ENCODE measurements at places on chromosomes 3 and 15. TPM values are rescaled to one million over a fixed set of nuclear protein-coding genes. Genes with fewer than 3 reads are reported as not detected.

The ITIH3 gene
- total RNA-seq: 0.35 TPM

GRCh38 chr3:66962664-66963063, 35.4 kb upstream of the KBTBD8 start:
- DNase-seq: no peak

DNA sequence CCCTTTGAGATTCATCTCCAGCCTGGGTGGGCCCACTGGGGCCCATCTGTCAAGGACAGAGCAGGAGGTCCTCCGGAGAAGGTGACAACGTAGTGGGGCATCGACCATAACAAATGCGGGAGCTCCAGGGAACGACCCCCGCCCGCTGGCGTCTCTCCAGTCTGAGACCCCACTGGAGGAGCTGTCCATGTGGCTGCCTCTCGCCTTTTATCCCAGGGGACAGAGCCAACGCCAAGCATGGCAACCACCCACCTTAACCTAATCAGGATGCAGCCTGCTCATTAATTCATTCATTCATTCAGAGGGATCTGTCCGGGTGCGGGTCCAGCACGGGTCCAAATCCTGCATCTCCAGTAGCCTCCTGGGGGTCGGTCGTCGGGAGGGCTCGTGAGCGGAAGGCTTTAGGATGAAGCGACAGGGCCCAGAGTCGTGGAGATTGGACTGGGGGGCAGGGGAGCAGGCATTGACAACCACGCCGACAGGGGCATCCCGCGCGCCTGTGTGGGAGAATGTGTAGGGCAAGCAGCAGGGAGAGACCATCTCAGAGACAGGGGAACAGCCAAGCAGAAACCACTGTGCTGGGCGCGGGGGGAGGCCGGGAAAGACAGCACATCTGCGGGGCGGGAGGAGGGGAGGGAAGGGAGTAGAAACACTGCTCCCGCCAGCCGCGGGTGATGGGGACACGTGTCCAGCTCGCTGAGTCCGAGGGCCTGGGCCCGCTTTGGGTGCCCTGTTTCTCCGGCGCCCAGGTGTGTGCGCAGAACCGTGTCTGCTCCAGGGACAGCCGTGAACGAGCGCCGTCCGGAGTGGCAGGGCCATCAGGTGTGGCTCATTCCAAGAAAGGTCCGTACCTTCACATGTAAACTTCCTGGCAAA, 1.9 kb downstream of the PIGZ start:
- no peak for DNase-seq

DNA sequence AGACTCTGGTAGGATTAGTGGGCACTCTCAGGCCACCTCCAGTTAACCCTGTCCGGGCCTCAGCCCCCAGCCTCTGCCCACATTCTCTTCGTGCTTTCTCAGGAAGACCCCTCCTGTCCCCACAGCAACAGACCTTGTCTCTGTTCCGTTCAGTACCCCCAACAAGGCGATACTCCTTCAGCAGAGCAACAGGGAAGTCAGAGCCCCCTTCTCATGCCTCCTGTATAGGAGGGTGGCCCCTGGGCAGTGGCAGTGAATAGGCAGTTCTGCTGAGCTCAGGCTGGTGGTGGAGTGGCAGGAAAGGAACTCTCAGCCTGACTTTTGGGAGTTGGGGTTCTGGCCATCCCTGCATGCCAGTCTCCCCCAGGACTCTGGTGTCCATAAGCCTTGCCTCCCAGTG, 513 bp downstream of the SEMA3B start:
- DNase-seq: no peak

- DNase-seq: no peak
Measured at GRCh38 chr3:170290194-170290593, 67.3 kb upstream of the SKIL start.

The ACTC1 gene
- 12,822 TPM for total RNA-seq

DNA sequence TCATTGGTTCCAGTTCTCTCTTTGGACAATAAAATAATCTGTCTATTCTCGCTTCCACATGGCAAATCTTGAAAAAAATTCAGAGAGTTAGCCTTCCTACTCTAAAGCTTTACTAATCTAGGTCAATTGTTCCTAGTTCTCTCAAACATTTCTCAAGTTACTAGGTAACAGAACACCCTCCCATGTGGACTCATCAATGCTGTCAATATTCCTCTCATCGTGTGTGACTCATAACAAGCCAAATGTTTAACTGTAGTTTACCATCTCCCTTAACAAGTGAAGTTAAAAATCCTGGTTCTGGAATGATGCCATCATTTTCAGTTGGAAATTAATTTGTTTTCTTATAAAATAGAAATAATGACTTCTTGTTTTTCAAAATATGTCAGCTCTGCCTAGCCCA, 438.6 kb downstream of the ROBO1 start:
- DNase-seq: no peak

- no peak for DNase-seq
Measured at GRCh38 chr3:43879166-43879565, 188.4 kb downstream of the ABHD5 start.

The APEH gene
- total RNA-seq: 103 TPM

Data from Right ventricle myocardium superior (tissue), 1 donor.